ENCODE measurements at places on chromosomes 2 and 18.

DNA sequence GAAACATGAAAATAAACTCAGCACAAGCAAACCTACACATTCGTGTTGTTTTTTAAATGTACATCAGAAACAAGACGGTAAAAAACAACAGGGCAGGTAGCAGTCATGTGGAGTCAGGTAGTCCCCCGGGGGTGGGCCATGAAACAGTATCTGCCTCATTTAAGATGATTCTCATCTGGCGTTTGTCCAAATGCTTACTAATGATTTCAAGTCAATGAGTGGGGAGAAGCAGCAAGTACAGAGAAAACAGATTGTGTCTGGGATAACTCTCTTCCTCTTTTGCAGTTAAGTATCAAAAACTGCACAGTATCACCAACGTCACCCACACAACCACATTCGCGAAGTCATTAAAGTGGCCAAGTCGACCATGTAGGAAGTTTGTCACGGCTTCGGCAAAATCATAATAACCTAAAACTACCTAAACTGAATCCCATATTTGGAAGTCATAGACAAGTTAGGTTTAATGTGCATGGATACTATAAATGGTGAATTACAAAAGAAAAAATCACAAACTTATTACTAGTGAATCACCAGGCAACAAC lies 1.3 kb downstream of the LAPTM4A start:
- no peak for DNase-seq

GRCh38 chr2:57278451-57278850 lies 768.2 kb upstream of the VRK2 start:
- no peak for DNase-seq

DNA sequence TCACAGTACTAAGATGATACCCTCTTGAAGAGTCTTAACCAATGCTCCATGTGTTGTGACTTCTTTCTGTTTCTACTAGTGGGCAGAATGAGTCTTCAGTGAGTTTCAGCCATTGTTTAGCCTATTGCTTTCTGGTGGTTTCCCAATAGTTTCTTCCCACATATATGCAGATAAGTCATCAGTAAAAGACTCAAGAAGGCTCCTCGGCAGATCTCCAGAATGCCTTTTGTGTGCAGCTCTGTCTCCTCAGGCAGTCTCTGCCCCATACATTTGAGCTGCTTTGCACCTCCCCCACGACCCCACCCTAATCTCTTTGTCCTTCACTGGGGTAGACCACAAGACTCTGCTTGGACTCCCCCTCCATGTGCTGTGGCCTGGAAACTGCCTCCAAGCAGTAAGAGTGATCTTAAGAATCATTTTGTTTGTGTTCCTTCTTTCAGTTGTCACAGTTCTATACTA lies 71.6 kb upstream of the CHRNA1 start:
- no peak for DNase-seq

DNA sequence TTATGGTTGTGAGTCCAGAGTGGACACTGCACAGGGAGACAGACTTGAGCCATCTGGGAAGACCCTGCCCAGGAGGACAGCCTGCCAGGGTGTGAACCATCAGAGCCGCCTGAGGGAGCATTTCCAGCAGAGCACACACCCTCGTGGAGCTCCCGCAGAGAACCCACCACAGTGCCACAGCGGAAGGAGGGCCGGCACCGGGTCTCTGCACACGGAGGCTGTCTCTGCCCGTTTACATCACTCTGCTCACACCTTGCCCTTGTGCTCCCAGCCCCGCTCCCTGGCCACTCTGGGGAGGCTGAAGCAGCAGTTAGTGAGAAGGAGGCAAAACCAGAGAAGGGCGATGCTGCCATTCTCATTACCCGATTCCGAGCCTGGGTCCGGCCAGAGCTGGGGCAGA lies 161.9 kb downstream of the KLHL29 start:
- DNase-seq, result no peak

Data from stimulated activated CD4-positive, alpha-beta T cell treated with anti-CD3 and anti-CD28 coated beads, TNF-alpha, amount 100 ng/mL, for 1 hour (primary cell).